ENCODE measurements at places on chromosomes 16 and 17.

DNA sequence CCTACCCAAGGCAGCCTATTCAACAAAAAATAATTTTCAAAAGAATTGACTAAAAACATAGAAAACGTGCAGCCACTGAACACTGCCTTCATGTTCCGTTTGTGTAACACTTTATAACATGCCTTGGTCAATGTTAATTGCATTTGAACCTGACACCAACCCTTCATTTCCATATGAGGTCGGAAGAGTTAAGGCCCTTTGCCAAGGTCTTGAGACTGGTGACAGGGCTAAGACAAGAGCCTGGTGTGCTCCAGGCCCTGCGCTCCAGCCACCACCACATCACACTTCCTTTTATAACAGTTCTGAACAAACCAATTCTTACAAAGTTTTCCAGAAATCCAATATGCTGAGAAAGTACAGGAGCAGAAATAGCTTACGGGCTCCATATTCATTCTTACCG is 4.2 kb downstream of the BBS2 start:
- no peak for DNase-seq

GRCh38 chr17:67113486-67113885 is 69.1 kb downstream of the CACNG1 start:
- no peak for DNase-seq

DNA sequence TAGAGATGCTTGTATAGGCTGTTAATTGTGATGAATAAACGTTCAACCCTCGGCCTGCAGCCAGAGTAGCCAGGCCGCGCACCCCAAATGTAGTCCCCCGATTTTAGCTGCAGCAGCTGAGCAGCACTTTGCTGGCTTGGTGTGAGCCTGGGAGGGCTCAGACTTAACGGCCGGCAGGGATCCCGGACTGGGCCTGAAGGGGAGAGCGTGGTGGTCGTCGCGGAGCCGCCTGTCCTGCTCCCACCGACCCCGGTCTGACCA is 11.9 kb downstream of the ZNF629 start:
- DNase-seq = no peak

DNA sequence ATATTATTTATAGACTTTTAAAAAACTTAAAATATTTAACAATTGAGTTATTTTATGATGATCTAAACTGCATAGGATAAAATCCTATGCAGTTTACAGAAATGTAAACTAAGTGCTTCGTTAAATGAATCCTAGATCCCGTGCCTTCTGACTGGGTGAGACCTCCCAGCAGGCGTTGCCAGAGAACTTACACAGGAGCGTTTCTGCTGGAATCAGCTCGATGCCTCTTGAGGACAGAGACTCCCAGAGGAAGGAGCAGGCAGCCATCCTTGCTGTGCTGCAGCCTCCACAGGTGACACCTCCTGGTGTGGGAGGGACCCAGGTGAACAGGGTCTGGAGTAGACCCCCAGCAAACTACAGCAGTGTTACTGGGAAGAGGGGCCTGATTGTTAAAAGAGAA is 160.4 kb downstream of the WWOX start:
- DNase-seq = no peak

DNA sequence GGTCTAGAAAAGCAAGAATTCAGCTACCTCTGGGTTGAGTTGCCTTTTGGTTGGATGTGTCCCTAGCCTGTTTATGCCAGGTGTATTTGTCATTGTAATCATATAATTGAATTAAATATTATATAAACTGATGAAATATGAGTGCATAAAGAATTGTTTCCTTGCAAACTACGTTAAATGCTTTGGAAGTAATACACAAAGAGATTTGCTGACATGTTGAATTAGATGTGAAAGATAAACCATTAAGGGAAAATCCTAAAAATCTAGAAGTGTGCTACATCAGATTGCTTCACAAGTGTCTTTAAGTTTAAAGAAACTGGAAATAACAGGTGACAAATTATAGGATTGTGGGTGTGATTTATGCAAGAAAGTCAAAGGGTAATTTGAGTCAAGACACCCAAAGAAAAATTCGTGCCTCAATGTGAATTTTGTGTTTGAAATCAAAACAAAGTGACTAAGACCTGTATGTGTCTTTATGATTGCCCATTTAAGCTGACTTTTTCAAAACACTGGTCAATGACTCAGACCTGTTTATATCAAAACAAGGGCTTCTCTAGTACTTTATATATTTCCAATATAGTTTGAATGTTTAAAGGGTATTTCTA is 5.1 kb upstream of the PYY start:
- DNase-seq = no peak

- DNase-seq = no peak
Measured at GRCh38 chr17:338442-339192, 14.0 kb downstream of the RPH3AL start.
